ENCODE measurements at places on chromosomes 7 and 10.

DNA sequence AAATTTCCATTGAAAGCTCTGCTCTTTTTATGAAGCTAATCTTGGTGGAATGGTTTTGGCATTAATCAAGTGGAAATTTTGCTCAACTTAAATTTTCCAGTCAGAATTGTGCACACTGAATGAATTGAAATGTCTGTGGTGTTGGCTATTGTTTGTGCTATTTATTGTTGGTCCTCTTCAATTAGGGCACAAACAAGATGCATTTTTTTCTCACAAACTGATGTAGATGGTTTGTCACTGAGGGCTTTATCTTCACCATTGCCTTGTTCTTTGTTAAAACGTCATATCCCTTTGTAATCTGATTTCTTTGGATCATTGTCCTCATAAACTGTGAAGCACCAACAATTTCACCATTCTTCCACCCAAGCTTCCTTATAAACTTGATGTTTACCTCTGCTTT is 152.1 kb upstream of the RHOBTB1 start:
- no peak for DNase-seq

DNA sequence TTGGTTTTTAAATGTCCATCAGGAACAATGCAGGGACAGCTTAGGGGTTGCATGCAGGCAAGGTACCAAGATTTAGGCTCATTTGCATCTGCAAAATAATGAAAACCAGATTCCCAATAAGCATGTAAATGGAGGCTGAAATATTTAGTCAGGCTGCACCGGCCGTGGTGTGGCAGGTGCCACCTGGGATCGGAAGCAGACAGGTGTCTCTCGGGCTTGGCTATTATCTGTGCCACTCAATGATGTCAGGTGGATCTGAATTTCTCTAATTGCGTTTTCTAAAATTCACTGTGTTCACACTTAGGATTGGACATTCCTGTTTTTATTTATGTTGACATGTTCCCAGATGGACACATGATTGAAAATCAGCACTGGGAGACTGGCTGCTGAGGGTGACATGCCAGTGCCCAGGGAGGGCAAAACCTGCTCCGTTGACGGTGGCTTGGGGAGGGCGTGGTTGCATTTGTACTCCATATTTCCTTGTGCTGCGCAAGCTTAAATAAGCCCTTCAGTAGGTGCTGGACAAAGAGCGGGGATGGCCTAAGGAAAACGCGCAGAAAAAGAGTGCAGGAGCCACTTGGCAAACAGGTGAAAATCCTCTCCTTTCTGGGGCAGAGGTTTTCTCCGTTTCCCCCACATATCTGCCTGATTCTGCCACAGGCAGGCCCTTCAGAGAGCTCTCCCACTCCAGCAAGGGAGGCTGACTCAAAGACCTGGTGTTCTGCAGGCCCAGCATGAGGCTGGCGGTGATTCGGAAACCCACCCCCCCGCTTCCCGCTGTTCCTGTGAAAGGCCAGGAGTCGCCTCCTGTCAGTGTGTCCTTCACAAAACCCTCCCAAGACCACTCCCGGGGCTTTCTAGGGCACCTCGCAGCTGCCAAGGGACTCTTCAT is 142.5 kb downstream of the WDR37 start:
- DNase-seq: no peak

DNA sequence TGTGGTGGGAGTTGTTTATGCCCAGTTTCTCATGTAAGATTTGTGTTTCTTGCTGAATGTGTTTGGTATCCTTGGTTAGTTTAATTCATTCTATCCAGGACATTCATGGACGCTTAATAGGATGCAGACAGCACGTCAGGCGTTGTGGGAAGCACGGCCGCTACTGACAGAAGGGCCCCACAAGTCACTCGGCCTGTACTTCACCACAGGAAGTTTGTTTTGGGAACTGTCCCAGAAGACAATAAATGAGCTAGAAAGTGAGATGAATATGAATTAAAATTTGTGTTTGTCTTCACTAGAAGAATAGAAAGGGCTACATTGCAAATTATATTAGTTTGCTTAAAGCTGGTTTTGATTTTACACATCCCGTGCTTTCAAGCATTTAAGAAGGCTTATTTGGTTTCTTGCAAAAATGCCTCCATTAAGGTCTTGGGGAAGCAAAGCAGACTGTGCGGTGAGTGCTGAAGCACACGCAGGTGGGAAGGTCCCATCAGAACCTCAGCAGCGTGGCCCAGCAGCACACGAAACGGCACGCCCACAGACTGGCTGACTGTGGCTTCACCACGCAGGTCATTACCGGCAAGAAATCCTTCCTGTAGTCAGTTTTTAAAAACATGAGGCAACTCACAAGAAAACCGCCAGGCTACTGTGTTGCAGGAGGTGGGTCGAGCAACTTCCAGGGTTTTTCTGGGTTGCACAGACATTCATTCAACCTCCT is 74.1 kb downstream of the VIPR2 start:
- DNase-seq: no peak

DNA sequence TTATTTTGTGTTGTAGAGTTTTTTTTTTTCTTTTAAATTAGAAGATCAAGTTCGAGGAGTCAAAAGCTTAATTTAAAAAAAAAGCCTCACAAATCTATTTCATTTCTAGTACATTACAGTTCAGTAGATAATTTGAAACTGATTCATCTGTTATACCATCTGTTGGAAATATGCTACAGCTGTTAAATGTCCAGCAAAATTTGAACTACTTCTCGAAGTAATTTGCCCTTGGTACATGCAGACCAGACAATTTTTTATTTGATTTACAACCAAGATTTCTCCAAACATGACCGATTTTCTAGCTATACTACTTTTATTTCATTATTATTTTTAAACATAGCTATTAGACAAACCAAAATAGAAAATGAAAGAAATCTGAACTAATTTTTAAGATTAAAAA is 647.9 kb downstream of the CNTNAP2 start:
- no peak for DNase-seq

DNA sequence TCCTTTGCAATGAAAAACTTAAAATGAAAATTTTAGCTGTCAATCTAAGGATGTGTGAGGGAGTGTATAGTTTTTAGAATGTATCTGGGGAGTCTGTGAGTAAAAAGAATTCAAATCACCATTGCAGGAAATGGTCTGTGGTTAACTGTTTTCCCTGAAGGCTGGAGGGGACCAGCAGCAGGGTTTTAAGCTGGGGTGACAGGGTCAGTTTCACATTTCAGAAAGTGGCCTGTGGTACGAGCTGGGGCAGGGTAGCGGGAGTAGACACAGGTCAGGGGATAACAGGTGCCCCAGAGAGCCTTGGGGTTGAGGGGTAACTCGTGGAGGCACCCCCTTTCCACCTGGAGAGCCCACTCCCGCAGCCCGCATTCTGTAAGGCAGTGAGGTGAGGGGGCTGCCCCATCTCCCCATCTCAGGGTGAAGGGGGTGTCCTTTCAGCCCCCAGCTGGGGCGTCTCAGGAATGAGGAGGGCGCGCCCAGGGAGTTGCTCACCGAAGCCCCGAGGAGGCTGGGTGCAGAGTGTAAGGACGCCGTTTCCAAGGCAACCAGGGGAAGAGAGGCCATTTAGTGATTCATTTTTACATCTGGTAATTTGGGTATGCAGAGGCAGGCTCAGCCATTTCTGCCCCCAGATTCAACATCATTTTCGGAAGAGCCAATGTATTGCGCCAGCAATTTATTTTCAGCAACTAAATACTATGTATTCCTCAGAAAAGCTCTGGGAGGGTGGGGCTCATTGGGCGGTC is 168.9 kb downstream of the SLIT1 start:
- DNase-seq: peak; percentile 55

DNA sequence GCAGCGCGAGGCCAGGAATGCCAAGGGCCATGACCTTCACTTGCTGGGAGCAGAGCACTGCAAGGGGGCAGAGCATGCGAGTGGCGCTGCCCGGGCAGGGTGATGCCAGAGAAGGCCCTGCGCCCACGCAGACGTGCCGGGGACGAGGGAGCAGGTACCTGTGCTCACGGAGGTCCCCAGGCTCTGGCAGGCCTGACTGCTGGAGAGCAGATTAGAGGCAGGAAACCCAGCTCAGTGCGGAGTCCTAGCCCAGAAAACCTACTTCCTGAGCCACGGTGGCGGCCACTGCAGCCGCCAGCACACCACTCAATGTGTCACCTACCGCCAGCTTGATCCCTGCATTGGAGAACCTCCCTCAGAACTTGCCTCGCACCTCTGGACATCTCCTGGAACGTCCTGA is 148.4 kb downstream of the MAD1L1 start:
- DNase-seq: no peak

DNA sequence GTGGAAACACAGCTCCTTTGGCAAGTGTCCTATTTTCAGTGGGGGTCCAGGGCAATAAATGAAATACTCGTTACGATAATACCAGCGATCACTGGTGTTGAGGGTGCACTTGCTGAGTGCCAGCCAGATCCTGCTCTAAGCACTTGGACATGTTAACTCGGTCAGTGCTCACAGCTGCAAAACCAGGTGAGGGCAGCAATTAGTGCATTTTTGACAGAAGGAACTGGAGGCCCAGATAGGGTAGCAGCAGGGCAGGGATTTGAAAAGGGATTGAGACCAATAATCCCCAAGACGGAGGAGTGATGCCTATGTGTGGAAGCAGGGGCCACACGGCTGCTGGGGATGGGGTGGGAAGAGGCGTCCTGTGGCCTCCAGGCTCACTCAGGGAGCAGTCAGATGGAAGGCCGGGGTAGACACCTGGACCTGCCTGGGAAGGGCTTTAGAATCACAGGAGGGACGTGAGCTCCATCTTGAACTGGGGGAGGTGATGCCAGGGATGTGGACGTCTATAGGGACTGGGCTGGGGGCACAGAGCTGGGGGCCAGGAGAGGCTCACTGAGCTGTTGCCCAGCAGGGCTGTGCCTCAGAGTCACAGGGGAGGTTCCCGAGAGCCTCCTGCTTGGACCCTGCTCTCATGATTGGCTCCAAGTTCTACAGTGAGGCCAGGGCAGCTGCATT is 14.3 kb downstream of the PTPRE start:
- no peak for DNase-seq

- DNase-seq: no peak
Observed at GRCh38 chr10:131869344-131869743, 31.5 kb upstream of the PPP2R2D start.

DNA sequence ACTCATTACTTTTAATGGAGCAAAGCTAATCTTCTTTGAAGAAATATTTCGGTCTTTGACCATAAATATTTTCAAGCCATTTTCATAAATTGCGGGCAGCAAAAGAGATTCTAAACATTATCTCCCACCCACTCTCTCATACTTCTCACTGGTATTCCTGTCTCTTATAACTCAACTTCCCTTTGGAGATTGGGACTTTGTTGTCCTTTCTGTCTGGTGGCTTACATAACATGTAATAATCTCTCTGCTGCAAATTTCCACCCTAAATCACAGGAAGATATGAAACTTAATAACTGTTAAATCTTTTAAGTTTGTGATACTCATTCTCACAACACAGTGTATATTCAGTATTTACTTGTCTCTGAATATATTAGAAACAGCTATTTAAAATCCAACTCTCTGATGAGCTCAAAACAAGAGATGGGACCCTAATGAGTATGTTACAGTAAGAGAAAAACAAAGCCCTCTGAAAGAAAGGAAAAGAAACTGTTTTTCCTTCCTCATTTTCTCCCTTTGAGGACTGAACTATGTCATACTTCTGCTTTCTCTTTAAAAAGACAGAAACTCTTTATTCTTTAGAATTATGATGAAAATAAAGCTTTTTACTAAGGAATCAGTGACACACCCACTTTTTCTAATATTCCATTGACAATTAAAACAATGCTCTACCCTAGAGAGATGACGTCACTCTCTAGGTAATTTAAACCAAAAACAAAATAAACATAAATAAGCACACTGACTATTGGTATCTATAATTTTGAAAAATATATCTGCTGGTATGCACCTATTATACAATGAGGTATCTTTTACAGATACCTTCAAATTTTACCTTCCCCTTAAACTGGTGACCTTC is 14.7 kb downstream of the CALCR start:
- DNase-seq: no peak

- DNase-seq: no peak
Observed at GRCh38 chr7:92437956-92438491, 9.3 kb upstream of the GATAD1 start.

- DNase-seq: no peak
Observed at GRCh38 chr10:17412323-17412722, 42.1 kb downstream of the ST8SIA6 start.

GRCh38 chr10:2989292-2989947 is 77.9 kb upstream of the PFKP start:
- no peak for DNase-seq

- no peak for DNase-seq
Observed at GRCh38 chr7:50022991-50023390, 70.1 kb downstream of the ZPBP start.
